ENCODE measurements at places on chromosomes 12 and 14. TPM values are rescaled to one million over a fixed set of nuclear protein-coding genes. Genes with fewer than 3 reads are reported as not detected.

- no peak for DNase-seq
Observed at GRCh38 chr12:8784290-8784888, 38.0 kb upstream of the A2ML1 start.

GRCh38 chr12:49539406-49540228, 787 bp downstream of the KCNH3 start:
- DNase-seq, result no peak

DNA sequence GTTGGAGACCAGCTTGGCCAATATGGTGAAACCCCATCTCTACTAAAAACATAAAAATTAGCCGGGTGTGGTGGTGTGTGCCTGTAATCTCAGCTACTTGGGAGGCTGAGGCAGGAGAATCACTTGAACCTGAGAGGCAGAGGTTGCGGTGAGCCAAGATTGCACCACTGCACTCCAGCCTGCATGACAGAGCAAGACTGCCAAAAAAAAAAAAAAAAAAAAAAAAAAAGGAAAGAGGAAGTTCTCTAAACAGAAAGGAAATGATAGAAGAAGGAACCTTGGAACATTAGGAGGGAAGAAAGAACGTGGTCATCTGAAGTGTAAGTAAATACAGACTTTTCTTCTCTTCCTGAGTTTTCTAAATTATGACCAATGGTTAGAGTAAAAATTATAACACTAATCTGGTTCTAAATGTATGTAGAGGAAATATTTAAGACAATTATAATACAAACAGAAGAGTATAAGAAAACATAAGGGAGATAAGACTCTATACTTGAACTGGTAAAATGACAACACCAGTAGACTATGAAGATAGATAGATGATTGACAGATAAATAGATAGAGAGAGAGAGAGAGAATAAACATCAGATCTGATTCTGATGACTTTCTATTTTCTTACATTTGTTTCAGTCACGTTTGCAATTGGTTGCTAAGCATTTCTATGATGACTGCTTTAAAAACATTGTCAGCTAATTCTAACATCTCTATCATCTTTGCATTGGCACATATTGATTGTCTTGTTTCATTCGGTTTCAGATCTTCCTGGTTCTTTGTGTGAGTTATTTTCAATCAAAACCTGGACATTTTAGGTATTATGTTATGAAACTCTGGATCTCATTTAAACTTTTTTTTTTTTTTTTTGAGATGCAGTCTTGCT, 12.9 kb upstream of the CORO1C start:
- DNase-seq, result no peak

Gene PROX2
- 0.21 TPM for total RNA-seq

- DNase-seq, result no peak
Observed at GRCh38 chr12:80241576-80242273, 142.4 kb downstream of the OTOGL start.

Gene KRT7
- 4.7 TPM for total RNA-seq

GRCh38 chr12:23493672-23494071, 455.8 kb downstream of the SOX5 start:
- DNase-seq, result no peak

Gene HCAR2
- total RNA-seq, result not detected

Gene SYNDIG1L
- not detected for total RNA-seq

Gene ZFHX2
- 1.8 TPM for total RNA-seq

GRCh38 chr14:89724628-89724960, 229.9 kb downstream of the EFCAB11 start:
- peak; percentile 49 for DNase-seq

- DNase-seq, result no peak
Observed at GRCh38 chr12:5622280-5622679, 190.4 kb downstream of the NTF3 start.

DNA sequence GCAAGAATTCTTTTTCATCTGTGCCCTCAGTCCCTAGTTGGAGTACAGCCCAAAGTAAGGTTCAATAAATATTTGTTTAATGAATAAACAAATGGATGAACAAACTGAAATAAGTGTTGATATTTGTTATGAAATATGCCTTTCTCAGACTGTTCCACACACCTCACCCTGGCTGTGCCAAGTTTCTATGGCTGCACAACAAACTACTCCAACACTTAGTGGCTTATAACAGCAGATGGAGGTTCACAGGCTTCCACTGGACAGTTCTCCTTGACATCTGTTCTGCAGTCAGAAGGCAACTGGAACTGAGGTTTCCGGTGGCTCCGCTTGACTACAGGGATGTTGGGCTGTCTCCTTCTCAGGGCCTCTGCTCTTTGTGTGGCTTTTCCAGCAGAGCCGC, 197.1 kb downstream of the RGS6 start:
- no peak for DNase-seq

GRCh38 chr12:24500421-24500820, 448.5 kb downstream of the BCAT1 start:
- no peak for DNase-seq

DNA sequence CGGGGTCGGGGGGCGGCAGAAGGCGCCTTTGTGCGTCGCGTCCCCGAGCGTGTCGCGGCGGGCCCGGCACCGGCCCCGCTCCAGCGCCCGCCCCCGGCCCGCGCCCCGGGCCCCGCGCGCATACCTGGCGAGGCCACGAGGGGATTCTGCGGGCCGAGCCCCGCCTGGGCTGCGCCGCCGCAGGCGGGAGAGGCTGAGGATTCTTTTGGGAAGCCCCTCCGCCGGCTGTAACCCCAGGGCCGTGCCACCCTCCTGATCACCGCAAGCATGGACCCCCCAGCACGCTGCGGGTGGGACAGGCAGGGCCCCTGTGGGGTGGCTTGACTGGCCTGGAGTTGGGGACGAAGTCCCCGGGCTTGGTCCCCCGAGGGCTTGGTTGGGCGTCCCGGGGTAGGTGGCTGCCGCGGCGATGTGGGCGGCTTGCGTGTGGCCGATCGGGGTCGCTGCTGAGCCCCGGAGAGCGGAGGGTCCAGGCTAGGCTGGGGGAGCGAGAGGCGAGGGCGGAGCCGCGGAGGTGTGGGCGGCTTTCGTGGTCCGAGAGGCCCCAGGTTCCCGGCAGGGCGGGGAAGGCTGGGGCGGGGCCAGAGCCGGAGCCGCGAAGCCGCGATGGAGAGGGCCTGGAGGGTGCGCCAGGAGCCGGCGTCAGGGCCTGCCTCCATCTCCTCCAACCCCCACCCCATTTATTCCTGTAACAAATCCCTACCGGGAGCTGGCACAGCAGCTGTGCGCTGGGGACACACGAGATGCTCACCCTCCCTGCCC, 28.4 kb upstream of the GPR132 start:
- DNase-seq, result peak; percentile 84

Gene NFE2
- total RNA-seq, result not detected

- no peak for DNase-seq
Observed at GRCh38 chr12:21500786-21501257, 613 bp downstream of the RECQL start.

DNA sequence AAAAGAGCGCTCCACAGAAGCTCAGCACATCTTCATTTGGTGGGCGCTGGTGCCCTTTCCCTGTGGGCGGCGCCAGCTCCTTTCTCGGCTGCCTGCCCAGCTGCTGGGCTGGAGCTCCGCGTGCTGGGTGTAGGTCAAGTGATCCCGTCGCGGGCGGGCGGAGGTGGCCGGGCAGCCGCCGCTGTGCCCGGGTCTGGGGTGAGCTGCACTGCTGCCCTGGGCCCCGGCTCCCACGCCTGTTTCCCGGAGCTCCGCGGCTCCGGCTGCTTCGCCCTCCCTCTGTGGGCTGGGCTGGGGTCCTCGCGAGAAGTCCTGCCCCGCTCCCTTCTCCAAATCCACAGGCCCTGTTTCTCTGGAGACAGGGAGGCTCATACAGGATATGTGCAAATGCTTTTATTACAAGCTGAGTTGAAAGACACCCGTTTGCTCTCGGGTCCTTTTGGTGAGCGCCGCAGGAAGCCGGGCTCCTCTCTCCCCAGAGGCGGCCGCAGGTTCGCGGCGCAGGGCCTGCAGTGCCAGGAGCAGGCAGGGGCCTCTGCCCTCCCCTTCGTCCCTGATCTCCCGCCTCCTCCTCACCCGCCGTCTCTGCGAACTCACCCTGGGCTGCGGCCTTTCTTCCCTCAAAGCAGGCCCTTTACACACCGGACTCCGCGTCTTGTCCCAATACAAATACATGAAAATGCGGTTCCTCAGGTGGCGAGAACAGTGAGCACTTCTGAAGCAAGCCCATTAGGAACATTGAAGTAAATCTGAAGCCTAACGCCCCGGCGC, 67.8 kb upstream of the CAPRIN2 start:
- DNase-seq, result peak; percentile 49

GRCh38 chr12:50246873-50247612, 36.3 kb downstream of the LIMA1 start:
- peak; percentile 60 for DNase-seq

DNA sequence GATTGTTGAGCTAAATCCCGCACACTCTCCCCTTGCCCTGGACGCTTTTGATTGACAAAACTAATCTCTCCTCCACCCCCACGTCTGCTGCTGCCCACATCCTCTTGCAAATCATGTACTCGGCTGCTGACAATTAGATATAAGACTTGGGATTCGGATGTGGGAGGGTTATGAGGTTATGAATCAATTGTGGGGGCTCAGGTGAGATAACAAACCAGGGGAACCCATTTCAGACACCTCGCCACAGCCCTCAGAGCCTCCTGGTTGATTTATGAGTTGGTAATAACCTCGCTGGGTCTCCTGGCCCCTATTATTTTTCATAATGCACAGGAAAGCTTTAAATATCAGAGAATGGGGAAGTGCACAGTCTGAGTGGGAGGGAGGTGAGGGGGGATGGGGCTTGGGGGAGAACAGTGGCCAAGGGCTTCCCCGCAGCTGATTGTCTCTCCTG, 449.9 kb downstream of the DPF3 start:
- DNase-seq, result peak; percentile 86

DNA sequence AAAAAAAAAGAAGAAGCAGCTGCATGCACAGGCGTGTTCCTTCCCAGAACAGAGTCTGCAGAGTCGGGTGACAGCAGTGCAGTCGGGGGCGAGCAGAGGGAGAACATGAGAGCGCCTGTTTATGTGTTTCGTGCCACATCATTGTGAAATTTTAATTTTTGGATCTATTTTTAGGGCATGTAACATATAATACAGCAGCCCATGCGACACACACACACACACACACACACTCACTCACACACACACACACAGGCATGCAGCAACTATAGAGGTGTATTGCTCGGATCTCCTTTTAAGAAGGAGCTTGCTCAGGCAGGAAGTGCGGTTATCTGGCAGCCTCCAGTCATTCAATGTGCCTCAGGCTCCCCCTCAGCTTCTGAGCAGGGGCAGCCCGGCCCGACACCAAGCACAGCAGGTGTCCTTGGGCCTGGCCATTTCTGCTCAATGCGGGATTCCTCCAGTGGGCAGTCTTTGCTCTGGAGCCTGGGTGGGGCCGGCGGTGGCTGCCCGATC, 71.8 kb downstream of the ZNF664 start:
- peak; percentile 45 for DNase-seq

GRCh38 chr12:69685810-69686209, 13.3 kb downstream of the BEST3 start:
- no peak for DNase-seq

GRCh38 chr12:47816403-47817271, 3.1 kb downstream of the HDAC7 start:
- DNase-seq, result no peak

Gene IQSEC3
- total RNA-seq, result 2.2 TPM

Gene CLEC9A
- total RNA-seq, result not detected

DNA sequence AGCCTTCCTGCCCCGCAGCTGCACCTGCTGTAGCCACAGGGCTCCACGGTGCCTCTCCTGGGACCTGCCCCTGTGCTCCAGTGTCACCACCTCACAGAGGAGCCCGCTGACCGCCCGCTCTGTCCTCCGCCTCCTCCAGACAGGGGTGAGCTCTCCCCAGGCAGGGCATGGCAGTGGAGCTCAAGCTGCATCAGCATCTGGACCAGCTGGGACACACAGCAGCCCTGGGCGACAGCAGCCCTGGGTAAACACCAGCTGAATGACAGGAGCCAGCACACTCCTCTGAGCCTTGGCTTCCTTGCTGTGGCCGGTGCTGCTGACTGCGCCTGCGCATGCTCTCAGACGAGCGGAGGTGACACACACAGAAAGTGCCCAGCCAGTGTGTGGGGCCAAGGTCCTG, 22.0 kb downstream of the CHGA start:
- DNase-seq, result no peak

DNA sequence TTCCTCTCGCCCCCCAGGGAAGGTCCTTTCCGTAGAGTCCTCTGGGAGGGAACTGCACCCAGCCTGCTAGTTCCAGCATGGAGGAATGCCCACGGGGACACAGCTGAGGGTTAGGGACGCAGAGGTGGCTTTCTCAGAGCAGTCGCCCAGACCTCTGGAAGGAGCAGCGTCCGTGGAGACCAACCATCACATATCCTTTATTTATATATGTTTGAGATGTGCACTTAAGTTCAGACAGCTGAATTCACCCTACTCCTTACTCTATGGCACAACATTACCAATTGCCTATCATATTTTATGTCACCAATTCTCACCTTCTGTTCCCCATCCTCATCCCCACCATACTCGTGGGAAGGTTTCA, 305.6 kb upstream of the DIO3 start:
- no peak for DNase-seq
